ENCODE measurements at places on chromosomes 5 and 9.

- no peak for DNase-seq
These were observed 132.7 kb downstream of the MPDZ start for GRCh38 chr9:13146840-13147239.

GRCh38 chr5:68239487-68239886 is 23.9 kb downstream of the PIK3R1 start:
- DNase-seq = peak; percentile 79

DNA sequence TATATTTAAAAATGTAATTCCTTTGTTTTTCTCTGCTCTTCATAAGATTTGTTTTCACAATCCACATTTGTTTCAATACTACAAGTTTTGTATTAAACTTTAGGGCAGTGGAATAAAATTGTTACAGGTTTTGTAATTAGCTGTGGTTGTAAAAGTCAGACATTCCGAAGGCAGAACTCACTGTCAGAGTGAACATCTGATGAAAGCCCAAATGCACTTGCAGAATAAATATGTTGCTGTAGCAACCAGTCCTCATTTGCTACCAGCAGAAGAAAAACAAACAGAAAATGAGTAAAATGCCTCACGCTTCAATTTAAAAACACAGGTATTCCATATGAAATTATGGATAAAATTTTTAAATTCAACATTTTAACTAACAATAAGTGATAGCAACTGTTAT is 740.1 kb upstream of the FAM174A start:
- DNase-seq = no peak

- no peak for DNase-seq
These were observed 8.3 kb downstream of the LCN12 start for GRCh38 chr9:136960212-136960937.

DNA sequence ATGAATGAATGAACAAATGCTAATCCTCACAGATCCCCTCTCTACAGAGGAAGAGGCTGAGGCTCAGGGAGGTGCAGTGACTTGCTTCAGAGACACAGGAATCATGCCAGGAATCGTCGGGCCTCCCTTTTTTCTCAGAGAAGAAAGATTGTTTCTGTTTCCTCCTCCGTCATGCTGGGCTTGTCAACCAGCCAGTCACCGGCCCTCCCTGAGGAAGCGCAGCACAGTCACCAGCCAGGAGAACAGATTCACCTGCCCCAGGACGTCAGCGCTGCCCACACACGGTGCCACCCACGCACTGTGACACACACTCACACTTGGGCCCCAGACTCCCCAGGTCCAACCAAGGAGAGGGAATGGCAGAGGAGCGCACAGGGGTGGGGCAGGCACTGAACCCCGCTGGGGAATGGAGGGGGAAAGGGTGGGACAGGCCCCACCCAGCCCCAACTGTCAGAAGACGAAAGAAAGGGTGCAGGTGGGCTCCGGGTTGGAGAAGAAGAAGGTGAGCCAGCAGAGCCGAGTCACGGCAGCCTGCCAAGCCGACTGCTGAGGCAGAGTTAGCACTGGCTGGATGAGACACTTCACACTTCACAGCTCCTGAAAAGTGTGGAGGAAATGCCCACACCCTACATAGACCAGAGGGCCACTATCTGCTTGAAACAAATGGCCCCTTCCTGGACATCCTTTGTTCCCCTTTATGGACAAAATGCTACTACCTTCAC is 13.8 kb upstream of the ERGIC1 start:
- DNase-seq = no peak

DNA sequence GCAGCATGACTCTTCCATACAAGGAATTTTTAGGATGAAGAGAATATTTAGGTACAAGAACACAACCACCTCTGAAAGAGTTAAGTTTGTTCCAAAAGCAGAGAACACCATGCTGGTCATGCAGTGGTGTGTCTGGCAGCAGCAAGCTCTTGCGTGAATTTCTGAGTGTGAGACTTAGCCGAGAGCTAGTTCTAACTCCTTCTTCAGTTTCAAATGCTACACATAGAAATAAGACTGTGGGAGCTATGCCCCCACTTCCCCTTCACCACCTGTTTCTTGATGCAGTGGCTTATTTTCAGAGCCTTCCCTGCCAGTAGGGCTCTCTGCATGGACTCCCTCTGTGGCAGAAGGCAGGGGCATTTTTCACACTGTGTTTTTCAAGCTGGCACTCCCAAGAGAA is 122.9 kb upstream of the ZNF366 start:
- DNase-seq = no peak

DNA sequence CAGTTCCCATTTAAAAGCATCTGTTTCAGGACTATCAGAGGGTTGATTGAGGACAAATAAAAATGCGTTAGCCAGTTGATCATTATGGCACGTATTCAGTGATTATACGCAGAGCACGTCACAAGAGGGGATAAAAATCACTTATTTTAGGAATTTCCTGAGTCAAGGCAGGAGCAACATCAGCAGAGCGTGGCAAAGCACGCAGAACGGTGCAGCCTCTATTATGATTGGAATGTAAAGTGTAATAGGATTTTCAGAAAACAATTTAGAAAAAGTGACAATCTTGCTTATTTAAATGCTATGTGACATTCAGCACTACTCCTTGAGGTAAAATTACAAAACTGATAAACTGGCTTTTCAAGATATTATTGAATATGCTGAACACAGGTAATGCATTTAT is 413.6 kb upstream of the DAP start:
- no peak for DNase-seq

DNA sequence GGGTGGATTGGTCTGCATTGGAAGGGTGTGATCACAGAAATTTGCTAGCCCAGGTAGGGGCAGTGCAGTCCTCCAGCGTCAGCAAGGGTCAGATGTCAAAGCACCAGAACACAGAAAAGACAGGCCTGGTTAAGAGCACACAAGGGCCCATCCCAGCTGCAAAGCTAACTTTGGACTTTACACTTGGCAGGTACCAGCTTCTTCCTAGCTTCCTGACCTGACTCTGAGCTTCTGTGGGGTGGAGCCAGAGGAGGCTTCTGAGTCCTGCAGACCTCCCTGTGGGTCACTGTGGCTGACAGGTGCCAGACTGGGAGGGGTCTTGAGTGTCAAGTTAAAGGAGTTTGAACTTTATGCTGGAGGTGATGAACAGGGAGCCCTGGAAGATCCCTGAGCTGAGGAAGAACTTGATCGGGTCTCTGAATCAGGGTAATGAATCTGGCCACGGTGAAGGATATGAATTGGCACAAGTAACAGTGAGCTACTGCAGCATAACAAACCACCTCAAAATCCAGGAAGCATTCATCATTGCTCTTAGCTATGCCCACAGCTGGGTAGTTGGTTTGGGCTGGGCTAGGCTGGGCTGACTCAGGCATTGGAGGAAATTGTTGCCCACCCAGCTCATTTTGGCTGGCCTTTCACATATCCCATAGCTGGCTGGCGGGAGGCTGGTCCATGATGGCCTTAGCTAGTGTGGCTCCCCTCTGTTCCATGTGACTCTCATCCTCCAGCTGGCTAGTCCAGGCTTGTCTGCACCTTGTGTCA is 63.4 kb downstream of the BARX1 start:
- DNase-seq = no peak

DNA sequence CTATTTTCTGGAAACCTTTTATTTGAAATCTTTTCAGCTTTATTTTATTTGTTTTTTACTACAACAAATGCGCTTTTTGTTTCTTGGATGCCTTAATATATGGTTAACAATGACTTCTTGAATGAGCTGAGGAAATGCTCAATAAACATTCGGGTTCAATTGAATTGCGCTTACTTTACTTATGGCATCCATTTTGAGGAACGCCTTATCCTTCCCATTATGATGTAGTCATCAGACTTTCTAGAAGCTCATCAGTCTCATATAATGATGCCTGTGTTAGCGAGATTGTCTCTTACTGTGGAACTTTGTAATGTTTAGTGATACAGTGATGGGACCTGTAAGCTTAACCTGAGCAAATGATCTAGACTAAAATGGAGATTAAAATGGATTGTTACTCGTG is 916 bp downstream of the SHLD3 start:
- DNase-seq = peak; percentile 21

GRCh38 chr5:82364497-82364896 is 86.3 kb upstream of the RPS23 start:
- DNase-seq = no peak

DNA sequence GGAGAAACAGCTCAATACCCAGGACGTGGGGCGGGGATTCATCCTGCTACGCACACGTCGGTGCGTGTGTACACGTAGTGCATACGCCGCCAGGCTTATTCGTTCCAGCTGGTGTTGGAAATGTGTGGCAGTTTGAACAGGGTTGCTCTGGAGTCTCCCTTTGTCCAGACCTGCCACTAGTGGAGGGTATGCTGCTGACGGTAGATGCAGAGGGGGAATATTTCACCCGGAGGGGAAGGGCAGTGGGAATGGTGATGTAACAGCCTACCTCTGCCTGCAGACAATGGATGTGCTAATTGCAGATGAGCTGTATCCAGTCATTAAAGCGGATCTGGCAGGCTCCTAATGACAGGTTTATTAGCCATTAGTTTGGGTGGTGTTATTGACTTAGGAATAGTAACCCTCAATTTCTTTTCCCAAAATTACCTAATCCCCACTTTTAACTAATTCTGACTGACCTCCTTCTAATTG is 142.7 kb downstream of the PAX5 start:
- DNase-seq = no peak

GRCh38 chr9:78622126-78622525 is 325.2 kb downstream of the PSAT1 start:
- DNase-seq = no peak

GRCh38 chr5:135203593-135204036 is 169.6 kb upstream of the PITX1 start:
- peak; percentile 73 for DNase-seq

GRCh38 chr9:107816561-107817021 is 327.0 kb upstream of the KLF4 start:
- no peak for DNase-seq

DNA sequence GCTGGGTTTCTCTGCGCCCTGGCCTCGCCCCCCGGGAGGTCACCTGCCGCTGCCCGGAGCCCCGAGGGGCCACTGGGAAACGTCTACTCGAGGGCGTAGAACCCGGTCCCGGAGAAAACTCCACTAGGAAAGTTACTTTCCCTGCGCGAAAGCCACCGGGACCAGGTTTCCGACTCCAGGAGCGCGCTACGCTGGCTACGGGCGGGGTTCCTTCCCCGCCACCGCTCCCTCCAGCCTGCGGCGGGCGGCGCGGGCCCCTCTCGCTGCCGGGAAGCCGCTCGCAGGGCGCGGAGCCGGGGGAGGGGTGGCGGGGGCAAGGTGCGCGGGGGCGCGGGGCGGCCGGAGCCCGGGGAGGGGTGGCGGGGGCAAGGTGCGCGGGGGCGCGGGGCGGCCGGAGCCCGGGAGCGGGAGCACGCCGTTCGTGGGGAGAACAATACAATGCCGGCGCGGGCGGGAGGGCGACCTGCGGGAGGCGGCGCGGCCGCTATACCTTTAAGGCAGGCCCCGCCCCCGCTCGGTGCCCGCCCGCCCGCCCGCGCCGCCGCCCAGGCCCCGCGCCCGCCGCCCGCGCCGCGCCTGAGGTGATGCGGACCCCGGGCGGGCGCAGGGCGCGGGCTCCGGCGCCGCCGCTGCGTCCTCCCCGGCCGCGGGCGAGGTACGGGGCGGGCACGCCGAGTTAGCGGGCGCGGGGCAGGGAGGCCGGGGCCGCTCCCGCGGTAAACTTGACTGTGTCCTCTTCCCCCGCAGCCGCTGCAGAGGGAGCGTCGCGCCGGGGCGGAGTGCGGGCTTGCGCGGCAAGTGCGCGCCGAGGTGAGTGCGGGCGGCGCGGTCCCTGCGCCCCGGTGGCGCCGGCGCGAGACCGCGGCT is 278.1 kb downstream of the AOPEP start:
- DNase-seq = no peak

DNA sequence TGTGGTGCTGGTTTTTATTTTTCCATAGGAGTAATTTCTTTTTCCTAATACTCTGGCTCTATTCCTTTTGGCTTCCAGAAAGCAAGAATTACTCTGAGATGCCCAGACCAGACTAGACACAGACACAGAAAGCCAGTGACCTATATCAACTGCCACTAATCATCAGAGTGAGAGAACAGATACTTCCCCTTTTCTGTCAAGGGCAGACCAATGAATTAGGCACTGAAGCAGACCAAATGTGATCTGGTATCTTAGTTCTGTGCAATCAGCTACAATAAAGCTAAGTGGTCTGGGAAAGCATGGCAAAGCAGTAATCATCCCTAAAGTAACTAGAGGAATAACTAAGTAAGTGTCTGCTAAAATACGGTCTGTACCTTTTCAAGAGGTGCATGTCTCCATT is 239.1 kb downstream of the ELAVL2 start:
- DNase-seq = no peak

DNA sequence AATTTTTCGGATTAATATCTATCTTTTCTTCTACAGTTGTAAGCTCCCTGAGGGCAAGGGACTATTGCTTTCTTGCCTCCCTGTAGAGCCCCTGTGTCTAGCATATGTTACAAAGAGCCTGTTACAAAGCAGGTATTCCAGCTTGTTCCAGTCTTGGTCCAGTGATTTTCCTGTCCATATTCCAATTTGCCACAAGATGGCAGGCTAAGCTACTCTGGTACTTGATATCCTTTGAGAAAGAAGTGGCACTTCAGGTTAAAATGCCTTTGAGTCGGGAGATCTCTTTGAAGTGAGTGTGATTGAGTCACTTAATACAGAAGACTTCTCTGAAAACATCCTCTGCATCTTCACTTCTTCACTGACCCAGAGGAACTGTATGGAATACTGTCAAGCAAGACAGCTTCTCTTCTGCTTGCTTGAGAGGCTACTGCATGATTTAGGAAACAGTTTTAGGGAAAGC is 24.5 kb downstream of the CAVIN4 start:
- peak; percentile 77 for DNase-seq

DNA sequence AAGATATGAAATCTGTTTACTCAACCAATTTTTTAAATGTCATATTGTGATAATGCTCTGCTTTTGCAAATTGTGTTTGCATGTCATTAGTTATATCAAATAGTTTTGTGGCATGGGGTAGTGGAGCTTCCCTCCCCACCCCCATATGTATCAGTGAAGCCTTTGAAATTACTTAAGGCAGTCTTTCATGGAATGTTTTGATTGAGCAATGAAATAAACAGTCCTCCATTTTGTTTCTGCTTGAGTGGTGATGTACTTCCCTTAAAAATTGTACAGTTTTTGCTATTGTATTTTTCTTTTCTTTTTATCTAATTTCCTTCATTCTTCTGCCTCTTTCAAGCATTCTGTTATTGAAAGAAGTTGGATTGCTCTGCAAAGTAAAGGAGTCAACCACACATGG is 3.5 kb downstream of the SOWAHA start:
- DNase-seq = no peak

DNA sequence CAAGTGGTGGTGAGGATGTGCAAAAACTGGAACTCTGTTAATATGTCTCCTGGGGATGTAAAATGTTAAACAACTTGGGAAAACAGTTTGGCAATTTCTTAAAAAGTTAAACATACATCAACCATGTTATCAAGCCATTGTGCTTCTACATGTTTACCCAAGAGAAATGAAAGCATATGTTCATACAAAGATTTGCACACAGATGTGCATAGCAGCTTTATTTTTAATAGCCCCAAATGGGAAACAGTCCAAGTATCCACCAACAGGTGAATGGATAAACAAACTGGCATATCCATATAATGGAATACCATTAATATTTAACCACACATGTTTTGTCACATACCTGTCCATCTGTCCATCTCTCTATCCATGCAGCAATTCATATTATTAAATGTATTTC is 6.2 kb downstream of the VPS13A start:
- DNase-seq = no peak

GRCh38 chr9:4579001-4579400 is 83.1 kb upstream of the PLPP6 start:
- DNase-seq = no peak

Measured in hematopoietic multipotent progenitor cell treated with erythropoietin and hydrocortisone succinate and interleukin-3 and kit ligand, for 8 days (in vitro differentiated cells).